ENCODE measurements at places on chromosomes 12 and 14.
A peak's percentile ranks its signal among the peaks of the same experiment; 100 is the strongest.

GRCh38 chr14:72063761-72064282 is 131.6 kb downstream of the RGS6 start:
- no peak for ATAC-seq

- ATAC-seq: no peak
Measured at GRCh38 chr12:127963933-127964332, 303.0 kb upstream of the TMEM132C start.

DNA sequence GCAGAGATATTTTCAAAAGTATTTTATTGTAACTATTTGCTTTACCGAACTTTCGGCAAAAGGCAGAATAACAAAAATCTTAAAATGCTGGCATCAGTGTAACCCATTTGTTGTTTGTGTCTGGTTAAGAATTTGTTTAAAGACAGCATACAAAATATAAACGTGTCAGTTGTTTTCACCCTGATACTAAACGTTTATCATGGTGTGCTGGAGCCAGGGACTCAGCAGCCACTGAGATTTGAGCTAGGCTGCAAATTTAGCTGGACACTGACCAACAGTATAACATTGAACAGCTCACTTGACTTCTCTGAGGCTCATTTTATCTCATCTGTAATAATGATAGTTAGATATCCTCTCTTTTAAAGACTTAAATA is 183.7 kb downstream of the TMTC3 start:
- ATAC-seq: no peak

- ATAC-seq: no peak
Measured at GRCh38 chr12:31560516-31560915, 30.4 kb downstream of the DENND5B start.

GRCh38 chr12:49671031-49671765 is 36.0 kb downstream of the FMNL3 start:
- ATAC-seq: peak; percentile 88
